ENCODE measurements at places on chromosomes 1 and 21.

GRCh38 chr1:93685918-93686317 is 4.3 kb upstream of the BCAR3 start:
- DNase-seq: no peak

DNA sequence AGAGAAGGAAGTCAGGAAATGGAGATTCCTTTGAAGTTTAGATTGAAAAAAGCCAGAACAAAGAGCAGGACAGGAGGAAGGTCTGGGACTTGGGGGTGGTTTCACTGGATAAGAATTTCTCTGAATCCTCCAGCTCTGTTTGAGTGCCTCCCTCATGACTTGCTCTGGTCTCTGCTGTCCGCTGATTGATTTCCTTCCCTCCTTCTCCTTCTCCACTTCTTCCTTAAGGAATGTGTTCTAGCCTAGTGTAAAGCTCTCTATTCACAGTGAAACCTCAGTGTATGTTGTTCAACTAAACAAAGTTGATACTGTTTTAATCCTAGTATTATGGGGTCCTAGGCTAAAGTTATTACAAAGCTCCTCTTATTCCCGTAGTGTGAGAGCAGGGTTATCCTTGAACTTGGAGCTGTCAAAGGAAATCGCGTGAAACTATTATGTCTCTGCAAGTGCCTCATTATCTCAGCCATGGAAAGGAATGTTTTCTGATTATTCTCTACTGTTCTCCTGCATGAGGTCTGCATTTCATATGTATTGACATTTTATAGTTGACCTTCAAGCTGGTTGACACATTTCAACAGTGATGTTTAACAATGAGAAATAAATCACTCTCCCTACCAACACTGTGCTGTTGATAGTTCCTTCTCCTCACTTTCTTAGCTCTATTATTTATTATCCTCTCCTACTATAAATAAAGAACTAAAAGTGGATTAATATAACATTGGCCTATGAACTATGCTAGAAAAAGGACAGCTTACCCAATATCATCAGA is 82.7 kb upstream of the KCTD3 start:
- no peak for DNase-seq

DNA sequence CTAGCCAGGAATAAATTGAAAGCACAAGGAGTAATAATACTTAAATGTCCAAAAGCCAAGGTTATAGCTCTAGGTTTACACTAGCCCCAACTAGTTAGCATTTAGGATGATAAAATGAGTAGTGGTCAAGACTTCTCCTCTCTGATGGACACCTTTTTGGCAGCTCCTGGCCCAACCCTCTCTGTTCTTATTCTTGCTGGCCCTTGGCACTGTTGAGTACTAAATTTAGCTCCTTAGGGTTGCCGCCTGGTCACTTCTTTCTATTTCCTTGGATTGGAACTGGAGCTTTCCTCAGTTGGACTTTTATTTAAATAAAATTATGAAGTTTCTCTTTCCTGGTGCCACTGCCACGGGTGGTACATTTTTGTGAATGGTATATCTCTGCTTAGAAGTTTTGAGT is 28.3 kb downstream of the ARID1A start:
- DNase-seq: no peak

- DNase-seq: no peak
These were observed 10.2 kb upstream of the OR10J4 start for GRCh38 chr1:159421821-159422220.

GRCh38 chr1:205930195-205930577 is 13.1 kb downstream of the SLC26A9 start:
- DNase-seq: no peak

- no peak for DNase-seq
These were observed 8.1 kb downstream of the NFASC start for GRCh38 chr1:204878621-204879234.

DNA sequence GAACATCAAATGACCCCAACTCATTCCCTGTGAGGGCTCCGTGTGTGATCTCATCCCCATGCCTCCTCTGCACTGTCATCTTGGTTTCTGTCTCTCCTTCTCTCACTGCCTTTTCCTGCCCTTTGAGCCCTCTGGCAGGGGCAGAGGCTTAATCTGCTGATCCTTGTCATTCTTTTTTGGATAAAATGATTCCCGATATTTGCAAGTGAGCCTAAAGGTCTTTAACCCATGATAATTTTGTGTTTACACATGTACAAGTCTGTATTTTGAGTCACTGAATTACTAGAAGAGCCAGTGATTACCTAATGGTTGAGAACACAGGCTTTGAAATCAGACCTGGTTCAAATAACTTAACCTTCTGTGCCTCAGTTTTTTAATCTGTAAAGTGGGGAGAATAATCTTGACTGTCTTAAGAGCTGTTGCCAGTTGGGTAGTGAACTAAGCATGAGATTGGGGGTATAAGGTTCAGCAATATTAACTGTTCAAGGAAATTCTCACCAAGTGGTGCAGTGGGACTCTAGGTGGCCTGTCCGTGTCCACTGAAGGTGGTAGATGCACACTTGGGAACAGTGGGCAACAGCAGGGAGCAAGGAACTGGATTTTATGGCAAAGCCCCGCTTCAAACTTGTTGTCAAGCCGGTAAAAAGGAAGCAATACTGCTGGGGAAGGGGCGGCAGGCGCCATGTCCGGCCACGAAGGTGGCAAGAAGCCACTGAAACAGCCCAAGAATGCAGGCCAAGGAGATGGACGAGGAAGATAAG is 1.6 kb downstream of the ECHDC2 start:
- DNase-seq: no peak

GRCh38 chr1:53627031-53627430 is 111.9 kb downstream of the GLIS1 start:
- no peak for DNase-seq

DNA sequence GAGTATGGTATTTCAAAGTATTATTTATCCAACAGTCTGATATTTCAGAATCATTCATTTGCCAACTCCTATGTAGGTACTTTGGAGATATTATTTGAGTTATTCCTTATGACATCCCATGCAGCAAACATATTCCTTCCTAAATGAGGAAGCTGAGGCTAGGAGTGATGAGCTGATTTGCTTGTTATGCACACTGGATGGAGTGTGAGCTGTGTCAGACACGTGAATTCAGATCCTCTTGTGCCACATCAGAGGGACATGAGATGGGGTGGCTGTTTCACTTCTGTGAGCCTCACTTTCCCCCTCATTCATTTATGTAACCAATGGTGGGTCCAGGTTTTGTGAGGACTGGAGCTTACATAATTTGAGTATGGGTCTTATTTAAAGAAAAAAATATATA is 215.9 kb downstream of the DISC1 start:
- DNase-seq: no peak

DNA sequence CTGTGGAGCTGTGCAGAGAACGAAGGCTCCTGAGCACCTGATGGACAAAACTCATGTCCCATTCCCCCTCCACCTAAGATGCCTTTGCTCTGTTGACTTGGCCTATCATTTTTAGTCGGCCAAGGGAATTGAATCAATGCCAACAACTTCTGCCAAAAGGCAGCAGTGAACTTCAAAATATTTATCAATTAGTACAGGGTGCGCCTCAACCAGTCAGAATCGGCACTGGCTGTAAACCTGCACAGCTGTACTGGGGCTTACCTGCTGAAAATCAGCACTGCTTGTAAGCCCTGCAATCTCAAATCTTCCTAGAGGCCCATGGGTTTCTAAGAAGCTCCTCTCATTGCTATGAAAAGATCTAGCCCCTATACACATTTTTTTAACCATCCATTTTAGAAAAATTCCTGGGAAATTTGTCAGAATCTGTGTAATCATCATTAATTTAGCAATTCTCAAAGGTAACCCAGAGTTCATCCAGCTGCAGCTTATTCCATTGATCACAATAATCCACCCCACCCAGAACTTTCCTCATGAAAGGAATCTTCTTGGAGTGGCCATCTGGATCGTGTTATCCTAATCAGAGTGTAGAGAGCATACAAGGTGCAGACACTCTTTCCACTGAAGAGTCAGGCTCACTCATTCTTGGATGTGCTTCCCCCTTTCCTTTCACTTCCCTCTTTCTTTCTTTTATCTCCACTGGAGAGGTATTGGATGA is 40.2 kb downstream of the ADAMTS1 start:
- no peak for DNase-seq

DNA sequence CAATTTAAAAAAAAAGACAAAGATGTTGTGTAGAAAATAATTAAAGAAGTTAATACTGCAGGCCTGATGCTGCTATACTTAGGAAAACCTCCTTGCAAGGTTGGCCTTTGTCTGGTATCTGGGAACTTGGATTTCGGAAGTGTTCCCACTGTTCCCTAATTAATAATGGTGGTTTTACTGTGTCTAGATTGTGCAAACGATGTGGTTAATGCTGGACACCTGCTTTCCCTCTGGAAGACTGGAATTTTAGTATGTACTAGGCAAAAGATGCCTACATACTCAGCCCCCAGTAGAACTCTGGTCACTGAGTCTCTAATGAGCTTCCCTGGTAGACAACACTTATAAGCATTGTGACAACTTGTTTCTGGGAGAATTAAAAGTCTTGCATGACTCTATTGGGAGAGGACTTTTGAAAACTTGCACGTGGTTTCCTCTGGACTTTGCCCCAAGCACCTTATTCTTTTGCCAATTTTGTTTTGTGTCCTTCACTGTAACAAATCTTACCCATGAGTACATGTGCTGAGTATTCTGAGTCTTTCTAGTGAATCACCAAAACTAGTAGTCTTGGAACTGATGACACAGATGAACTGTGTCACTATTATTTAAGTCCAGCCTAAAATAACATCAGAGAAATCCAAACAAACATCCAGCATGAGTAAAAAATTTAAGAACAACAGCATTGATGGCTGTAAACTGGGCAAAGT is 40.4 kb downstream of the LIN9 start:
- DNase-seq: no peak

DNA sequence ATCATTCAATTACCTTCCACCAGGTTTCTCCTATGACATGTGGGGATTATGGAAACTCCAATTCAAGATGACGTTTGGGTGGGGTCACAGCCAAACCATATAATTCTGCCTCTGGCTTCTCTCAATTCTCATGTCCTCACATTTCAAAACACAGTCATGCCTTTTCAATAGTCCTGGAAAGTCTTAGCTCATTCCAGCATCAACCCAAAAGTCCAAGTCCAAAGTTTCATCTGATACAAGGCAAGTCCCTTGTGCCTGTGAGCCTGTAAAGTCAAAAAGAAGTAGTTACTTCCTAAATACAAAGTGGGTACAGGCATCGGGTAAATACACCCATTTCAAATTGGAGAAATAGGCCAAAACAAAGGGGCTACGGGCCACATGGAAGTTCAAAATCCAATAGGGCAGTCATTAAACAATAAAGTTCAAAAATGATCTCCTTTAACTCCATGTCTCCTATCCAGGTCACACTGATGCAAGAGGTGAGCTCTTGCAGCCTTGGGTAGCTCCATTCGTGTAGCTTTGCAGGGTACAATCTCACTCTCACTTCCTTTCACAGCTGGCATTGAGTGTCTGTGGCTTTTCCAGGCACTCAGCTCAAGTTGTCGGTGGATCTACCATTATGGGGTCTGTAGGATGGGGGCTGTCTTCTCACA is 112.9 kb downstream of the FCRL5 start:
- DNase-seq: no peak

DNA sequence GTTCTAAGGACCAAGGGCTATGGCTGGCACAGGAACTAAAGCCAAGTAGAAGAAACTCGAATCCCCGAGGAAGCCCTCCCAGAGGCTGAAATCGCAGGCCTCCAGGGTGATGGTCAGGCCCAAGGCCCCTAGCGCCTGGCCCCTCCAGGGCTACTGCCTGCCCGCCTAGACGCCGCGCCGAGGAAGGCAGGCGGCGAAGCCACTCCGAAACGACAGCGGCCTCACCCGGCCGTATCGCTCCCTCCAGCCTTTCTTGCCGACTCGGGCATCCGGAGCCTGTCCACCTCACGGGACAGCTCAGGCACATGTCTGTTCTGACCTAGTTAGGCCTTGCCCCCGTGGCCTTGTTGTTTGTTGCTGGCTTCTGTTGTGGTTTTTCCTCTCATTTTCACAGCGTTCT is 9.7 kb upstream of the LHX8 start:
- DNase-seq: no peak

DNA sequence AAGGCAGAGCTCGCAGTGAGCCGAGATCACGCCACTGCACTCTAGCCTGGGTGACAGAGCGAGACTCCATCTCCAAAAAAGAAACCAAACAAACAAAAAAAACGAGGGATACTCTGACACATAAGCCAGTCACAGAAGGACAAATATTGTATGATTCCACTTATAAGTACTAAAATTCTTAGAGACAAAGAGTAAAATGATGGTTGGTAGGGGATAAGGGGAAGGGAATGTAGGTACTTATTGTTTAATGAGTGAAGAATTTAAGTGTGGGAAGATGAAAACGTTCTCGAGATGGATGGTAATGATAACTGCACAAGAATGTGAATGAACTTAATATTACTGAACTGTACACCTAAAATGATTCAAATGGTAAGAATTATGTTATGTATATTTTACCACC is 66.7 kb upstream of the GUCA2A start:
- DNase-seq: no peak

DNA sequence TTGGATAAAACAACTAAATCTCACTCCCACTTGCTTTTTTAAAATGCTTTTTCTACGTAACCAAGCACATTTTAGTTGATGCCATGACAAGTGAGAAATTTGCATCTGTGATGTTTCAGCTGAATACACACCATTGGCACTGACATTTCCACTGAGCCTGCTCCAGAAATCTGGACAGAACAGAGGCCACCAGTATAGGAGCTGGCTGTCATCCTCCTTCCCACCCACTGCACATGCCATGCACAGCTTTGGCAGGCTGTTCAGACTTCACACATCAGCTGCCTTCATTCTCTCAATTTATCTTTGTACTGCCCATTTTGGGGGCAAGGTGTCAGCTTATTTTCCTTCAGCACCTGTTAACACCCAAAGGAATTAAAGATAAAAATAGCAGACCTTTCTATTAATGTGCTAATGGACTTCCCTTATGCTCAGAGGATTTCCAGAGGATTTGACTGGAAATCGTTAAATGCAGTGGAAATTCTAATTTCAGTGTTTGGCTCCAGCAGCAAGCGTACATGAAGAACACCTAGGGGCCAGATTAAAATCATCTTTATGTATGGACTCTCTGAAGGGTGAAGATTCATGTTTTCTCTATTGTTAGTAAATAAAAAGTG is 12.9 kb upstream of the PODN start:
- no peak for DNase-seq

- no peak for DNase-seq
These were observed 98.9 kb downstream of the PGBD5 start for GRCh38 chr1:230326971-230327891.

DNA sequence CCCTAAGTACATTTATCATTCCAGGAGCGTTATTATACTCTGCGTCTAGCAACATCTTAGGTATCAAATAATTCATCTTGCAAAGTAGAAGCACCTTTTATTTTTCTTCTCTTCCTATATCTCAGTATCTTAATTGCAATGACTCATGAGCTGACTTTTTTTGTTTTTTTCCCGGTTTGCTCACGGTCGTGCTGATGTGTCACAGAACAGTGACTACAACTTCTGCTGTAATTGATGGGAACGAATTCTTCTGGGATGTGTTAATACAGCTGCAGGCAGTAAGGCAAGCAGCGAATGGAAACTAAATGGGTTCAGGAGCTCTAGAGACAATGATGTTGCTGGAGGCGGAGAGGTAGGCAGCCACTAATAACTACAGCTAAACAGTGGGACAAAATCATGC is 89.8 kb upstream of the TMPRSS15 start:
- no peak for DNase-seq

- DNase-seq: no peak
These were observed 104.0 kb downstream of the PPIAL4G start for GRCh38 chr1:148379170-148379500.

GRCh38 chr21:43015906-43016540 is 41.7 kb downstream of the PKNOX1 start:
- no peak for DNase-seq

- no peak for DNase-seq
These were observed 617.3 kb downstream of the MATN1 start for GRCh38 chr1:30106125-30106524.

Data from smooth muscle cell of the brain vasculature (primary cell).